Posterior cingulate gyrus (tissue), 11 donors: ENCODE measurements at places on chromosomes 3 and 15.

GRCh38 chr3:8011902-8012301 is 489.7 kb upstream of the LMCD1 start:
- no peak for DNase-seq

GRCh38 chr15:45230245-45230965 is 21.6 kb upstream of the SLC28A2 start:
- no peak for DNase-seq

- DNase-seq = no peak
Measured at GRCh38 chr3:125238759-125239158, 26.2 kb upstream of the SLC12A8 start.

- DNase-seq = no peak
Measured at GRCh38 chr3:54123776-54124196, 1.4 kb downstream of the CACNA2D3 start.

DNA sequence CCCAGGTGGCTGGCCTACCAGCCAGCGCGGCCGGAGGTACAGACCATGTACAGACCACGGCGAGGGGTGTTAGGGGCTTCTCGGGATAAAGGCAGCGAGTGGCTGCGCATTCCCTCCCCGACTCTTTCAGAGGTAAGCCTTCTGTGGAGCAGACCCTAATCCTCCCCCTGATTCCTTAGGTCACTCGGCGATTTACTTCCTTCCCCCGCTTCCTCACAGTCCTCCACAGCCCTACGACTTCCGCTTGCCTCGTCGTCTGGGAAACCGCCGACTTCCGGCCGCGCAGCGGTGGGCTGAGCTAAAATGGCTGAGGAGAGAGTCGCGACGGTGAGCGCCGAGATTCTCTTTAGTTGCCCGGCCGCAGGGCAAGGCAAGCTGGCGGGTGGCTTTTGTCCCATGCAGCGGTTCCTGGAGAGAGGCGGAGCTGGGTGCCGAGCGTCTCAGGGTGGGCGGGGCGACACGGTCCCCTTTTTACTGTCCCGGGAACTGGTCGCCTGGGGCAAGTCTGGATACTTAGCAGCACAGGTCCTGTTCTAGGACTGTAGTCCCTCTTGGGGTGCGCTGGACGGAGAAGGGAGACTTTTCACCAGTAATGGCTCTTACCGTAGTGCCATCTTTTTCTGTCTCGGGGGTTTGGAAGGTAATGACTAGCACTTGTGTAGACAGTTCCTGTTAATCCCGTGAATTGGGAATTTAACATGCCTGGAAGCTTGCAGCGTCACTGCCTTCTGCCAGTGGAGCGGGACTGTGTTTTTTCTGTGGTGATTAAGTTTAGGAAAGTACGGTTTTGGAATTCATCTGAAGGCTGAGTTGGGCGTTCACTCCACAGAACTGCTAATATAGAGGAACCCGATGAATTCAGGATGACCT is at the start of the genes BBS4 and HIGD2B:
BBS4 (plus strand) TSS at position 283 of the 870 bp plus-strand sequence; CDS start at position 304, 21 bp downstream.
HIGD2B (minus strand) TSS at position 258 of the 870 bp plus-strand sequence. CDS start 9,808 bp downstream, outside the sequence.
- peak; percentile 71 for DNase-seq

DNA sequence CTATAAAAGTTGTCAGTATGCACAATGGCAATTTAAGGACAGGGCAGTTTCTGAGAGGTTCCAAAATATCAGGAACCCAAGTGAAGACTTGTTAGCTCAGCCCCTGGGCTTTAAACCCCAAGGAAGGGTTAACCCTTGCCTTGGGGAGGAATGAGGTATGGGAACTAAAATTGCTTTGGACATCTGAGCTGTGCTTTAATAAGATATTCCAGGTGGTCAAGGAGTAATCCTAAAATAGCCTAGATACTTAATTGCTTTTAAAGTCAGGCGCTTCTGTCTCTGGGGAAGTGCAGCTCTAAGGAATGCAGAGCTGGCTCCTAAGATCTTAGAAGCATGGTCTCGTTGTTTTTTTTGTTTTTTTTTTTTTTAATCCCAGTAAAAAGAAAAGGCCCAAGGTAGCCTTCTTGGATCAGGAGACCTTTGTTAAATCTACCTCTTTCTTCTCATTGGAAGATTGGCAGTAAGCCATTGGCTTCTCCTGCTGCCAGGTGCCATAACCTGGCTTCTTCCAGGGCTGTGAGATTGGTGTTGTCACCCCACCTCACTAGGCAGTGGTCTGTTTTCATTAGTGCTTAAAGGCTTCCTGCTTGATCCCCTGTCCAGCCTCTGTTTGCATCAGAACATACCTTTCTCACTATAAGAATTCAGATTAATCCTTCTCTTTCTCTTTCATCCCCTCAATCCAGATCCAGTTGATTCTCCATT is 24.5 kb downstream of the ARID3B start:
- no peak for DNase-seq

GRCh38 chr3:114551770-114552526 is 258.1 kb downstream of the TIGIT start:
- no peak for DNase-seq

DNA sequence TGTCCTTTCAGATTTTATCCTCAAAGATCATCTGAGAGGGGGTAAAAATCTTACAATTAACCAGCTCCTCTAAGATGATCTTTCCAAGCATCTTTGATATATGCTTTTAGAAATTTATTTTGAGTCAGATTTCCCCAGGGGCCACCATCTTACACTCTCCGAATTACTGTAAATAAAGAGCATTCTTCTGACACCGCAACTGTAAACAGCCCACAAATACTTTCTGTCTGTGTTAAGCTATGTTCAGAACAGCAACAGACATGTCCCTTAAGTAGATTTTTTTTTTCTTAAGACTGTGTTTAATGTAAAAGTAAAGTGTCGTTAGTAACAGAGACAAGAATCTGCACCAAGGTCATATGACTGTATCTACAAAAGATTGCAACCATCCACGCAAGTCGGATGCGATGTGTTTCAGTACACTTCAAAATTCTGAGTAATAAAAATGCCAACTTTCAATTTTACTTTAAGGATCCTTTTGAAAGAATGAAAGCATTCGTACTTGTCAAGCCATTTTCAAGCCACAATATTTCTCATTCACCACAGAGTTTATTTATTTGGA is 159.0 kb upstream of the KCNH8 start:
- no peak for DNase-seq

DNA sequence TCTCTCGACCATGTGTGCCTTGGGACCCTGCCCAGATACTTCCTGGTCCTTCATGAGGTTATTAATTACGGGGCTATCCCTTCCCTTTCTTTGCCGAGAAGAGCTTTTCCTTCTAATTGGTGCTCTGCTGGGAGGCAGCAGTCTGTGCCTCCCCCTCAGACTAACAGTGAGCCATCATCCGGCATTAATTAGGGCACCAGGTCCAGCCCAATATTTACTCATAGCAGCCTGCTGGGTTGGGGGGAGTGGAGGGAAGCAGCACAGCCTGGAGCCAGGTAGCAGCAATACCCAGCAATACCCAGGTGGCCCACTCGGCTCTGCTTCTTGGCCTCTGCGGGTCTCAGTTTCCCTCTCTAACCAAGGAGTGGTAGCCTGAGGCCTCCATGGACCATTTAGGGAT is 20.1 kb downstream of the CACNA2D2 start:
- DNase-seq = no peak

DNA sequence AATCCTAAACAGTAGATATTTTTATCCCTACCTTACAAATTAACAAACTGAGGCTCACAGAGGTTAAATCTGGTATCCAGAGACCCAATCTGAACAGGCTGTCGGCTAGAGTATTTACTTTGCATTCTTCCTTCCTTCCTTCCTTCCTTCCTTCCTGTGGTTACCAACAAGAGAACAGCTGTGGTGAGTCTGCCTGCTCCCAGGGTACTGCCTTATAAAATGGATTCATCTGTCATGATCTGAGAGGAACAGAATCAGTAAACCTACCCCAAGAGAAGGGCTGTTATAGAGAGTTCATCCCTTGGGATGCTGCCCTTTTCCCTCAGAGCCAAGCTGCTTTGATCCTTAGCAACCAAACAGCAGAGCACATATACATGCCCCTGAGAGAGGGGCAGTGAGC is 3.6 kb downstream of the GADL1 start:
- DNase-seq = no peak

GRCh38 chr15:25811481-25811906 is 51.6 kb downstream of the ATP10A start:
- DNase-seq = no peak

DNA sequence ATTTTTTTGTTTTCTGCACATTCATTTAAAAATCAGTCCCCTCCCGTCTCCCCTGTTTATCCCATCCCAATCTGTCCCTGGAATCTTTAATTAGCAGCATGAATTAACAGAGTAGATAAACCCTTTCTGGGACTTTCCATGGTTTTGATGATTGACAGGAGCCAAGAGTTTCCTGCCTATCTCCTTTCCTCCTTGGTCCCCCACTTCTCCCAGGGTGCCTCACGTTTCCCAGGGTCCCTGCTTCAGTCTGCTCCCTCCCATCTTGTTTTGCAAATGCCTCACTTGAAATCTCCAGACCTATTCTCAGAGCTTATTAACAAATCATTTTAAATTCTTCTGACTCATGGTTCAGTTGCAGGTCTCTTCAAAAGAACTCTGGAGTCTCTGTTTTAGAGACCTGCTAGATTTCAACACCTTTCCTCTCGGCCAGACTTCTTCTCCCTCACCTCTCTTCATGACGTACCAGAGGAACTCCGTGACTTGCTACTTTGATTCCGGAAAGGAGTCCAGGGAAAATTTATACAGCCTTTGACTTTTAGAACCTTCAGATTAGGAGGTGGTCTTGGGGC is 238.5 kb downstream of the ITPR1 start:
- no peak for DNase-seq

DNA sequence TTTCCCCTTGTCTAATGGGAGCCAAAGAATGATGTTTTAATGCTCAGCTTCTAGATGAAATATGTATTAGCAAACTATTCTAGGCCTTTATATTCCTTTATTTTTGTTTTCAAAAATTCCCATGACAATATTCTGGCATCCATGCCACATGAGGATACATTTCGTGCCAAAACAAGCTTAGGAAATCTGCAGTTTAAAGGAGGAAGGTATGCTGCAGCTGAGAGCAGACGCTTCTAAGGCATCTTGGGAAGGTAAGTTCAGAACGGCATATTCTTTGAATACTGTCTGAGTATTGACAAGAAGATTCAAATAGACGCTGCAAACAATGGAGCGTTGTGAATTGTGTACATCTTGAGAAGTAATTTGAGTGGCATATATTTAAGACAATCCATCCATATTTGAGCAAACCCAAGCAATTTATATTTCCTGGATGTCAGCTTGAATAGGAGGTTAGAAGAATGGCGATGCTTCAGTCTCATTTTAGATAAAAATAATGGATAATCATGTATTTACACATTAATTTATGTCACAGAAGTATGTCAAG is 158.6 kb downstream of the RAP2B start:
- no peak for DNase-seq

- DNase-seq = no peak
Measured at GRCh38 chr3:173993299-173993698, 595.8 kb downstream of the NLGN1 start.

DNA sequence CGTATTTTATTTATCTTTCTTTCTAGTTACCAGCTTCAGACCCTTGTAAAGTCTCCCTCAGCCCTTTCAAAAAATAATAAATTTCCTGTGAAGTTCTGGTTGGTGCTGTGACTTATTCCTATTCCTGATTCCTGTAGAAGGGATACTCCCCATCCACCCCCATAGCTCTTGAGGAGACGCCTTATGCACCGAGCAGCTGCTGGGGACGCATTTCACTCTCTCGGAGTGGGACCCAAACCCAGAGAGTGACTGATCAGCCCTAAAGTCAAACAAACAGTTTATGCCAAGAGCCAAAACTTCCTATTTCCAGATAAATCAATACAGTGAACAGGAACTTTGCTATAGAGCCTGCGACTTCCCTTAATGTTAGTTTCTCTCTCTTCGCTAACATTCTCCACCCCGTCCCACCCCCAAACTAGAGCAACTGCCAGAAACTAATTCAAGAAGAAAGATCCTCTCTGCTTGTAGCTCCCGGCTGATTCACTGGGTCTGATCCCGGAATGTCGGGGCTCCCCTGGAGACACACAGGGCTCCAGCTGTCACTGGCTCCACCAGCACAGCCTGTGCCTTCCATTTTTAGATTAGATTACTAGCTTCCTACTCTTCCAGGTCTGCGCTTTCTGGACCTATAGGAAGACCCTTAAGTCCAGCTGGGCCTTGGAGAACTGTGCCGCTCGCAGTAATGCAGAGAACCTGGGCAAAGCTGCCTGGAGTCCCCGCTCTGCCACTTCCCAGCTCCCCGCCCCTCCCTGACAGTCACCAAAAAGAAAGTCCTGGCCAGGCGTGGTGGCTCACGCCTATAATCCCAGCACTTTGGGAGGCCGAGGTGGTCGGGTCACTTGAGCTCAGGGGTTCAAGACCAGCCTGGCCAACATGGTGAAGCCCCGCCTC is 45.2 kb downstream of the KLHL25 start:
- DNase-seq = no peak

DNA sequence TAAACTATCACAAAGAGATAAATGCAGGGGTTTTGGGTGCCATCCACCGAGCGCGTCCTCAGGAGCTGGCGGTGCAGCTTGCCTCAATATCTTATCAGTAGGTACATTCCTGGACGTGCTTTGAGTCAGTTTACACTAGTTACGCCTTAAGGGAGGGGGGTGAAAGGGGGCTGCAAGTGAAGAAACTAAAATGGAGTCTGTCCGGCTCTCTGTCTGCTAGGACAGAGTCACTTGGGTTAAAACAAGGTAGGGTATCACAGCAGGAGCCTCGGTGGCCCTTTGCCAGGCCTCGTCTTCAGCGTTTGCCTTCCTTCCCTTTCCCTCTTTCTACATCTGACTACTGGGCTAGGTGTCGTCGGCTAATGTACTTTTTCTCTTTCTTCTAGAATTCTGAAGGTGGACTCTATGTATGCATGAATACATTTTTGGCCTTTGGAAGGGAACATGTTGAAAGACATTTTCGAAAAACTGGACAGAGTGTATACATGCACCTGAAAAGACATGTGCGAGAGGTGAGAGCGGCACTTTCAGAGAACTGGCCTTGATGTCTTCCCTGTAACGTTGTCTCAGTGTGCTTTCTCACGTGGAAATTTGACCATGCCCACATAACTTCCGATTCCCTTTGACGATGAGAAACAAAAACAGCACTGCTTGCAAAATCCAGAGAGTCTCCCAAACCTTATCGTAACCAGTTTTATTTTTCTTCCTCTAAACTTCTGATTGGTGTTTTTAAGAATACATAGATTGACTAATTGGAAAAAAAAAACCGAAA is 28.8 kb downstream of the USP13 start:
- DNase-seq = no peak

DNA sequence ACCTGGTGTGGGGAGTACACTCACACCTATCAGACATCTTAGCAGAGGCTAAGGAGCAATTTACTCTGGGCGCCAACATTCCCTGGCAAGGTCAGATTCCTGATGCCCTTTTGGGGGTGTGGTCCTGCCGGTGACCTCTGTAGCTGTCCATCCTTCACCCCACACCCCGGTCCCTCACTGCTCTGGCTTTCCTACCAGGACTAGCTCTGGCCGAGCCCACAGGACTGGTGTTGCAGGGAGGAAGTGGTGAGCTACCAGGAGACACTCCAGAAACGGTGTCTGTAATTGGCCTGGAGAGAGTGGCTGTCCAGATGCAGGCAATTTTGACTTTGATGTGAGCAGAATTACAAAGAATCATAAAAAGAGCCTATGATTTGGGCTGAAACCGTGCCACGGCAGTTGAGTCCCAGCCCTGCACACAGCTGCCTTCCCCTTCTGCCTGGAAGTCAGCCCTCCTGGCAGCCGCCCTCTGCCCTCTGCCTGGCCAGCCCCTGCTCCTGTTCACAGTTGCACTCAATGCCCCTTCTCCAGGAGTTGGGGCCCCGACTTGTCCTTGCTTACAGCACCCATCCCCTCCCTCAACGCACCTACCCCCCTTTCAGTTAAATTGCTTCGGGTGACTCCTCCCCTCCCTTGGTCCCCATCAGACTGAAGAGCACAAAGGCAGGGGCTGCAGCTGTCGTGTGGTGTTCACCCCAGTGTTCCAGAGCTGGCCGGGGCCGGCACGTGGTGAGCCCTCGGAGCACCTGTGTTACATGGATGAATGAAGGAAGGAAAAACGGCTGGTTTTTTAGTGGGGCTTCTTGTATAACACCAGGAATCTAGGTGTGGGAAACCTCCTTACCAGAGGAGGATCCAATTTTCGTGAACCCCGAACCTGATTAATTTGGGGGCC is 80.2 kb upstream of the TPM1 start:
- DNase-seq = no peak
